ENCODE measurements at places on chromosomes 6 and 20. TPM values are rescaled to one million over a fixed set of nuclear protein-coding genes. Genes with fewer than 3 reads are reported as not detected.

The SIRPA gene
- 53.3 TPM for total RNA-seq

DNA sequence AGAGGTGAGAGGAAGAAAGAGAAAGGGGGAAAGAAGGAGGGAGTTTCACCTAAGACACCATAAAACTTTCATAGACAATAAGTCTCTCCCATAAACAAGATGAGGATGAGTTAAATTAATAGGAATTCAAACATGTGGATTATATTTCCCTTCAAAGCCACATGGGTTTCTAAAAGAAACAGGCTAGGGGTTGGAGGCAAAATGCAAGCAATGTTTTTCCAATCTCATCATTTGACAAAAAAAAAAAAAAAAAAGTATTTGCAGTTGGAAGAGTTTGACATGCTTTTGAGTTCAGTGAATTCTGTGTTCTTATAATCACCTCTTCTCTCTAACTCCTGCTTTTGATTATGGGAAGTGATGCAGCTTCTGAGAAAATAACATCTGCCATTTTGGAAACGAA lies 286.5 kb upstream of the PRND start:
- no peak for DNase-seq

The FNDC11 gene
- total RNA-seq = not detected

- DNase-seq = no peak
Measured at GRCh38 chr6:128124713-128125112, 223.9 kb upstream of the THEMIS start.

The RNASET2 gene
- total RNA-seq = 50.1 TPM

All from suprapubic skin (tissue), 4 donors.